ENCODE measurements at places on chromosomes 11 and 22. TPM values are rescaled to one million over a fixed set of nuclear protein-coding genes. Genes with fewer than 3 reads are reported as not detected.

DNA sequence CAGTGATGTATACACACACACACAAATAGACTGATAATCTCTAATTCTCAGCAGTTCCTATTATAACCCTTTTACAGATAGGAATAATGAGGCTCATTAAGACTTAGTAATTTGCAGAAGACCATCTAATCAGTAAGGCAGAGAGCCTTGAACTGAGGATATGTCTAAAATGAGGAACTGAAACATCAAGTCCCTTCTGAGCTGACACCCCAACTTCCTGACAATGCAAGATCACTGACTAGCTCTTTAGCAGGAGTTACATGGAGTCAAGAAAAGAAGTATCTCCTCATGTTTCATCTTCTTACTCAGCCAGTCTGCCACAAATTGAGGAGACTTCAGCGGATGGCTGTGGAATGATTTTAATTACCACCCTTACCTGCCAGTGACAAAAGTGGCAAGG lies 193.0 kb downstream of the MSANTD4 start:
- no peak for DNase-seq

GRCh38 chr11:34356576-34356912 lies 1.3 kb downstream of the ABTB2 start:
- peak; percentile 67 for DNase-seq

DNA sequence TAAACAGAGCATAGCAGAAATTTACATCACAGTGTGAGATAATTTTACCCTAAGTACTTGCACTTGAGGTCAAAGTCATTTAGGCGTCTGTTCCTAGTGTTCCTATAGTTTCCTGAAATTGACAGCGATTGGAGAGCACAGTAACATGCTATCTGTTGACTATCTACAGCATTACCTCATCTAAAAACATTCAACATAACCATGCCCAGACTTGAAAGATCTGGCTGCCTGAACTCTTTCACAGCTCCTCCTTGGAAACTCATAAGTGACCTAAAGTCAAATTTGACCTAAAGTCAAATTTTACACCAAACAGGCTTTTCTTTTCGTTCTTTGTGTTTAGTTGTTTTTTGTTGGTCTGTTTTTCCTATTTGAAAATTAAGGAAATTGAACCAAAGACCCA lies 233.8 kb upstream of the UBASH3B start:
- no peak for DNase-seq

DNA sequence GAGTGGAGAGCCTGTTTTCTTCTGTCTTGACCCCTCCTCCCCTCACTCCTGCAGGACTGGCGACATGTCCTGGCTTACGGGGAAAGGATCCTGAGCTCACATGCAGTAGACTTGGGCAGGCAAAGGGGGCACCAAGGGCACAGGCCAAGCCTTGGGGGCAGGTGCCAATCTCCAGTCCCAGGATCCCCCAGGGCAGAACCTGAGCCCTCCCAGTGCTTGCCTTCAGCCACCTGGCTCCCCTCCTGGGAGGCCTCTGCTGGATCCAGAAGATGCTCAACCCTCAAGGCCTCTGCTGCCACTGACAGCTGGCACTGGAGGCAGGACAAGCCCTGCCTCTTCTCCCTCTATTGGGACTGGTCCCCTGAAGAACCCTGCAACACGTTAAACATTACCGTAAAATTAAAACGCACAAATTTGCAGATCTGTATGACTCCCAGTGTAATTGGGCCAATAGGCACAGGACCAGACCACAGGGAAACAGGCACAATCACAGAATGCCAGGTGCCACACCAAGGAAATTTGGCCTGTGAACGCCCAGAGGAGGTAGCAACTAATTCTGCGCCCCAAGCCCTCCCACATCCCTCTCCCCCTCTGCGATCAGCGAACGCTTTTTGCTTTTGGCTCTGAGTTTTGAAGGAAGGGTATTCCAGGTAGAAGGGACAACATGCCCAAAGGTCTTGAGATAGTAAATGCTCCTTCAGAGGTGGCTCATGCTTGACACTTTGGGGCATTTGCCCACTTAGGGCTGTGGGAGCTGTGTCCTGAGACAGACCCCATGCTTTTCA lies 967 bp upstream of the LZTR1 start:
- no peak for DNase-seq

DNA sequence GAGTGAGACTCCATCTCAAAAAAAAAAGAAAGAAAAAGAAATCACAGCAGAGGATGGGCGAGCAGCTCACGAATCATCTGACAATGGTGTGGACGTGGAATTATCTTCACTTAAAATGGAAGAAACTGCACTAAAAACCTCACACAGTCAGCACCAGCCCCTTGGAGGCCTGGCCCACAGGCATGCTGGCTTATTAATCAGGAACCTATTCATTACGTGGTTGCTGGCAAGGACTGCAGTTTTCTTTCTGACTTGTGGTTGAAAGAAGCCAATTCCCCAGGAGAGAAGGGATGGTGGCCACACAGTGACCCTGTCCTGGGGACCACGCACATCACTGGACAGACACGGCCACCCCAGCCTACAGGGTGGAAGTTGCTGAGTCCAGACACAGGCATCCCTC lies 401.1 kb downstream of the CTTN start:
- peak; percentile 26 for DNase-seq

GRCh38 chr11:115201111-115201792 lies 303.0 kb downstream of the CADM1 start:
- no peak for DNase-seq

GRCh38 chr22:42376711-42377554 lies 55.3 kb downstream of the NFAM1 start:
- peak; percentile 82 for DNase-seq

GRCh38 chr22:39789788-39790187 lies 103.8 kb downstream of the ENTHD1 start:
- no peak for DNase-seq

DNA sequence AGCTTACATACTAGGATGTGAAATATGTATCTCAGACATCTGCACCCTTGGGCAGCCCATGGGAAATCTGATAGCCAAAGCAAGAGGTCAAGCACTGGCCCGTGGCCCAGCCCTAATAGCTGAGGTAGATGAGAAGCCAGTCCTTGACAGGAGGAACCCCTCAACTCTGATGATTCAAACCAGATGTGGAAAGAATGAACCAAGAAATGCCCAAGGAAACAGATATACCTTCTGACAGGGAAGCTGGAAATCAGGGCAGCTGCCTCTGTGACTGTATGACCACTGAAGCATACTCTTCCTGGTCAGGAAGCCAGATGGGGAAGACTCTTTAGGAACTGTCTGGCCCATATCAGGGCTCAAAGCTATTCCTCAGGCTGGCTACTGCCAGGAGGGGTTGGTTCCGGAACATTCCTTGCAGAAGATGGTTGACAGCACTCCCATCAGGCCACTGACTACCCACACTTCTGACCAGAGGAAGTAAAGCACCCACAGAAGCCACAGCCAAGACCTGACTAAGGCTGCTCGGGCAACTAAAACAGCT lies 124.2 kb downstream of the SWAP70 start:
- DNase-seq = no peak

GRCh38 chr11:96033599-96033998 lies 109.7 kb upstream of the MTMR2 start:
- no peak for DNase-seq

- DNase-seq = no peak
These were observed 112.0 kb upstream of the ARHGAP42 start for GRCh38 chr11:100574894-100575769.

- no peak for DNase-seq
These were observed 484.5 kb downstream of the MN1 start for GRCh38 chr22:27317096-27317495.

- no peak for DNase-seq
These were observed 76.8 kb downstream of the MED15 start for GRCh38 chr22:20584029-20584871.

GRCh38 chr11:131307506-131307905 lies 62.9 kb upstream of the NTM start:
- DNase-seq = no peak

DNA sequence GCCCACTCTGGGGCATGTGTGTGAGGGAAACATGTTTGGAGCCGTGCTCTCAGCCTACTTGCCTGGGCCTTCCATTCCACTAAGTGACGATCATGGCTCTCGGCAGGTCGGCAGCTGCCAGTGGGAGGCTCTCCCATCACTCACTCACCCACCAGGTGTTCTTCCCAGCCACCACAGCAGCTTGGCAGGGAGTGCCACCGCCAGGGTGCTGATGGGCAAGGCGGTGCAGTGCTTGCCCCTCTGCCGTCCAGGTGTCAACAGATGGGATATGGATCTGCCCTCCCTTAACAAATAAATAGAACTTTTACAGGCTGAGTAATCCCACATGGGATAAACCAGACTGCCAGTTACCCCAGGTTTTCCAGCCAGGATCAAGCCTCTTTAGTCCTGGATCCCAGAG lies 205.5 kb upstream of the TMEM45B start:
- DNase-seq = no peak

DNA sequence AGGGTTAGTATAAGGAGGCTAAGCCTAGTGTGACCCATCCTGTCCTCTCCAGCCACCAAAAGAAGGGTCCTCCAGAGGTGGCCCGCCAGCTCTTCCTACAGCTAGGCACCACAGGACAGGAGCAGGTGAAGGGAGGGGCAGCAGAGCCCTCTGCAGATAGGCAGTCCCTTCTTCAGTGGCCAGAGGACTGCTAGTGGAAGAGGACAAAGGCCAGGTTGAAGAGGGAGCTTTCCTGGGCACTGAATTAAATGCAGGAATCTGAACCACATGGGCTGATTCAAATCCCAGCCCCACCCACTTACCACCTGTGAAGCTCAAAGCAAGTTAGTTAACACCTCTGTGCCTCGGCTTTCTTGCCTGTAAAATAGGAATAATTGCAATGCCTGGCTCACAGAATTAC lies 409.5 kb downstream of the NXPE2 start:
- DNase-seq = no peak

GRCh38 chr11:27328614-27329013 lies 34.4 kb downstream of the CCDC34 start:
- DNase-seq = no peak

GRCh38 chr11:103880968-103881367 lies 155.5 kb upstream of the DDI1 start:
- DNase-seq = no peak

DNA sequence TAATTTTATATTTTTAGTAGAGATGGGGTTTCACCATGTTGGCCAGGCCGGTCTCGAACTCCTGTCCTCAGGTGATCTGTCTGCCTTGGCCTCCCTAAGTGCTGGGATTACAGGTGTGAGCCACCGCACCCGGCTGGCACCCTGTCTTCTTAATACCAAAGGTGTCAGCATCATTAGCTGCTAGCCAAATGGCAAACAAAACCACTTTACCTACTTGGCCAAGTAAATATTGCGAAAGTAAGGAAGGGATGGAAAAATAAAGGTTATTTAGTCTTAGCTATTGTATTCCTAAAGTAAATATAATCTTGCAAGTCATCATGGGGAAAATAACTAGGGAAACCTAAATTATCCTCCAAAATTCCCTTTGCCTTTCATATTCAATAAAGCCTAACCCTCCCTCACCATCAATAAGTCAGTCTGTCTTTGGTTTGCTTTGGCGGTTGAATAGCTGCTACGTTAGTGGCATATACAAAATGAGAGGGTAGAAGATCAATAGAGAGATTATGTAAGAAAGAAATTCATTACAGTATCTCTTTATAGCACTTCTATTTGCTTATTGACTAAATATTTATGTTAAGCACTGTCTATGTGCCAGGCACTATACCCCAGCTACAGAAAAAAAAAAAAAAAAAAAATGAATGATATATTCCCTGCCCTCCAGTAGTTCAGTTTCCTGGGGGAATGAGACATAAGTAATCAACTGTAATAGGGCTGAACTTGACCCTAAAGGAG lies 40.2 kb upstream of the CFAP300 start:
- no peak for DNase-seq

DNA sequence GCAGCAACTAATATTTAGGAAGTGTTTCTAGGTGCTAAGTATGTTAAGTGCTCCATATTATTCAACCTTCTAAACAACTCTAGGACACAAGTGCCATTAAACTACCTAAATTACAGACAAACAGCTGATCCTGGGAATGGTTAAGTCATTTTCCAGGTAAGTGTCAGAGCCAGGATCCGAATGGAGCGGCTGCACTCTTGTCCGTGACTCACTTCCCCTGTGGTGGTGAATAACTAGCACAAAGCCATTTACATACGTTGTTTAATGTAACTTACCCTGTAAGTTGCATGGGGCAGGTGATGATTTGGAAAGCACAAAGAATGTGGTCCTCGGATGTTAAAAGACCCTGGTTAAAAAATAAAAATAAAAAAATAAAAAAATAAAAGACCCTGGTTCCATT lies 8.8 kb upstream of the PRG2 start:
- no peak for DNase-seq

The FAM111B gene
- total RNA-seq = 0.87 TPM

The CARD18 gene
- total RNA-seq = not detected

The MUC6 gene
- total RNA-seq = not detected

The B4GALNT4 gene
- 1.9 TPM for total RNA-seq

The SLC22A6 gene
- not detected for total RNA-seq

The CASTOR1 gene
- total RNA-seq = 15.9 TPM

The THRSP gene
- total RNA-seq = not detected

The SLCO2B1 gene
- 204 TPM for total RNA-seq

The RPL27A gene
- 835 TPM for total RNA-seq

The ARHGEF17 gene
- 74.5 TPM for total RNA-seq

The AMPD3 gene
- total RNA-seq = 11.6 TPM

The GAL gene
- total RNA-seq = not detected

The DUSP8 gene
- 18.0 TPM for total RNA-seq

All from upper lobe of right lung (tissue), 1 donor.